MG63 (cell line): ENCODE measurements at places on chromosomes 12 and 14. TPM values are rescaled to one million over a fixed set of nuclear protein-coding genes. Genes with fewer than 3 reads are reported as not detected.

Gene CRACR2A
- 9.5 and 13.8 TPM in 2 replicates for total RNA-seq

Gene CLEC4D
- total RNA-seq, result not detected in 2 replicates

Gene TAS2R13
- 1.4 TPM in 1 of 2 replicates, not detected in the other for total RNA-seq

Gene TMTC1
- 9.5 and 10.2 TPM in 2 replicates for total RNA-seq

Gene APPL2
- 20.4 and 30.1 TPM in 2 replicates for total RNA-seq
